Brain pericyte (primary cell): ENCODE measurements at places on chromosomes 6 and 20.

- no peak for DNase-seq
Observed at GRCh38 chr20:17735959-17736621, 36.3 kb downstream of the BANF2 start.

DNA sequence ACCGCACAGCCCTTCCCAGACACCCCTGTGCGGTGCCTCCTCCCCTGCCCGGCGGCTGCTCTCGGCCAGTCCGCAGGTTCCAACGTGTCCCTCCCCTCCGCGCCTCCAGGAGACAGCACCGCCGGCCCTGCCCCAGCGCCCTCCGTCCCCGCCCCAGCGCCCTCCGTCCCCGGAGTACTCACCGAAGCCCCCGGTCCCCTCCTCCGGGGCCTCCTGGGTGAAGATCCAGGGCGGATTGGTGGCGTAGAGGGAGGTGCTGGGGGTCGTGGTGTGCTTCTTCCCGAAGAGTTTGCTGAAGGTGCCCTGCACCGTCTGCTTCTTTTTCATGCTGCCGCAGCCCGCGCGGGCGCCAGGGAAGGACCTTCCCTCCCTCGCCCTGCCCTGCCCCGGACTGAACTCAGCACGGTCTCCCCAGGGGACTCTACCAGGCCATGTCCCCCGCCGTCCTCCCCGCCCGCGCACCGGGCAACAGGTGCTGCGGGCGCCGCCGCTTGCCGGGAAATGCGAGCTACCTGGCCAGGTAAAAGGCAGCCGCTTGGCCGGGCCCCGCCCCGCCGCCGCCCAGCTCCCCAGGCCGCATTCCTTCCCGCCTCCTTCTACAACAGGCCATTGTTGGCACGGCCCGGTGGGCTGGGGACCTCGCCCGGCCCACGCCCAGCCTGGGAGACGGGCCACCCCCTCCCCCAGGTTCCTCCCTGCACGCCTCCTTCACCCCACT, at the start of gene C6orf132:
Gene C6orf132, minus strand, starts transcription at position 503 of the 718 bp plus-strand sequence. Its CDS starts 176 bp downstream, at position 327.
- no peak for DNase-seq

DNA sequence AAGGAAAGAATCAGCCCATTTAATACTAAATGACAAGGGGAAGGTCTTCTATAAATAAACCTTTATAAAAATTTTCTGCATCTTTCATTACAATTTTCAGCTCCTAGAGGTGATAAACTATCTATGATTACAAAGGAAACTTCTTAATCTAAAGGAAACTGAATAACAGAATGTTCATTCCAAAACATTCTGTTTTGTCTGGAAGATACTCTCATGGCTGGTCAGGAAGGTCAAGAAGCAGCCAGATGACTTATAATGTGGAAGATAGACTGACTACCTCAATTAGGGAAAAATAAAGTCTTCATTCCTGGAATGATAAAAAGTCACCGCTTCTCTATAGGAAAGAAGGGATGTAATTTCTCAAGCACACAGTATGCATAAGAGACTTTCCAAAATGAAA, 131.3 kb downstream of the GMDS start:
- no peak for DNase-seq

- DNase-seq = no peak
Observed at GRCh38 chr6:157312757-157313156, 10.6 kb downstream of the TMEM242 start.

DNA sequence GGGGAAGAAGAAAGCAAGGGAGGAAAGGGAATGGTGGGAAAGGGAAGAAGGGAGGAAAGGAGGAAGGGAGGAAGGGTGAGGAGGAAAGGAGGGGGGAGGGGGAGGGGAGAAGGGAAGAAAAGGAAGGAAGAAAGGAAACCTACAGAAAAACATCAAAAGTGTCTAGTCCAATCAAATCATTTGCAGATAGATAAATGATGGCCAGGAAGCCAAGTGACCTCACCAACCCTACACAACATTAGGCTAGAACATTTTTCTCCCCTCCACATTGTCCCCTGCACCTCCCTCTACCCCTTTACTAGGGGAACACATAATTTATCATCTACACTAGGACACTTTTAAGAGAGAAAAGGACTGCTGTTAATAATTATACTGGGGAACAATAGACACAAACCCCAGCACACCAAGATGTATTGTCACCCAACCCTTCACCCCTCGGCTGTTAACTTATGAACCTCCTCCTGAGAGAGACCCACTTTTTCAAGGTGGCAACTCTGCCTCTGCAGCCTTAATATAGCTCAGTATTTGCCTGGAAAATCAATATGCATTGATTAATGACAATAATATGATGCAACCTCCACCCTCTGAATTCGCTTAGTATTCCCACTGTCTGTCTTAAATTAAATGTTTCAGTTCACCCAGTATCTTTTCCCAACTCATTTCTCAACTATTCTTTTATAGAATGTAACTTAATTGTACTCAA, 231.2 kb downstream of the PTPRT start:
- DNase-seq = no peak

DNA sequence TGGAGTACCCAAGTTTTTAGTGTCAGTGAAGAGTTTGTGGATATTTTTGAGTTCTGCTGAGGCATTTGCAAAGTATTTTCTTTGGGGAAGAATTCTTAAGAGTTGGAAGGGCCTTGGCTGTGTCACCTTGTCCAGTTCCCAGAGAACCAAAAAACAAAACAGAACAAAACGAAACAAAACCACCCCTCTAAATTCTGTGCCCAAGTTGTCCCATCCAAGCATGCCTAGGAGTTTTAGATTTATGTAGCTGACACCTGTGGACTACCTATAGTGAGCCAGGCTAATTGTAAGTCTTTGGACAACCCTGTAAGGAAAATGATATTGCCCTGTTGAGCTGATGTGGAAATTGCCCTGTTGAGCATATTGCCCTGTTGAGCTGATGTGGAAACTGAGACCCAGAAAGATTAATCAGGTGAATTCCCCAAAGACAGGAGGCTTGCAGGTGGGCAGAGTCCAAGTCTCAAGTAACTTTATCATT, 1.0 kb upstream of the ECI2 start:
- no peak for DNase-seq

- DNase-seq = no peak
Observed at GRCh38 chr20:59663513-59664060, 59.2 kb downstream of the PHACTR3 start.

GRCh38 chr20:54140067-54140466, 33.7 kb downstream of the CYP24A1 start:
- DNase-seq = no peak

GRCh38 chr6:10416863-10417641, 2.2 kb upstream of the TFAP2A start:
- no peak for DNase-seq

GRCh38 chr20:48002517-48002970, 217.3 kb upstream of the SULF2 start:
- no peak for DNase-seq
